ENCODE measurements at places on chromosomes 4 and X. TPM values are rescaled to one million over a fixed set of nuclear protein-coding genes. Genes with fewer than 3 reads are reported as not detected.

DNA sequence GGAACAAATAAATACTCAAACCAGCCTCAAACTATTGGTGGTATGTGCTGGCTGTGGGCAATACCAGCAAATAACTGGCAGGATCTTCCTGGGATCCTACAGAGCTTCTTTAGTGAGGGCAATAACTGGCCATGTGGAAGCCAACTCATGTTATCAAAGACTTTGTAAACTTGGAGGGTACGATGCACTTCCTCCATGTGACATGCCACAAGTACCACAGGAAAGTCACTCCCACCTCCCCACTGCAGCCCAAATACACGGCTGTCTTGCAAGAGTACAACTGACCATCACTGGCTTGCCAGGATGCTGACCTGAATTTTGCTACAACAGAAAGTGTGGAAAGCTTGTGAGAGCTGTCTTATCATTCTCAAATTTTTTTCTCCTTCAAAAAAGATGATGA, 93.3 kb upstream of the MAML3 start:
- H3K4me3 ChIP-seq: no peak overlapping the region
- no peaks in the 10 kb centered on the region for H3K36me3 ChIP-seq
- peaks cover 32% of the 10 kb centered on the region for H3K4me1 ChIP-seq
- H3K27ac ChIP-seq: no peak overlapping the region

The WDR1 gene
- 501 TPM for total RNA-seq

- peaks cover 14% of the 10 kb centered on the region for H3K4me1 ChIP-seq
- no peak overlapping the region for H3K27ac ChIP-seq
- no peak for DNase-seq
- no peak overlapping the region for H3K4me3 ChIP-seq
- H3K36me3 ChIP-seq: no peaks in the 10 kb centered on the region
- no peaks in the 10 kb centered on the region for H3K27me3 ChIP-seq
These were observed 50.9 kb downstream of the ABCG2 start for GRCh38 chr4:88107406-88108107.

- H3K27me3 ChIP-seq: no peaks in the 10 kb centered on the region
- H3K4me1 ChIP-seq: no peaks in the 10 kb centered on the region
- H3K27ac ChIP-seq: no peak overlapping the region
- no peaks in the 10 kb centered on the region for H3K36me3 ChIP-seq
These were observed 11.2 kb upstream of the PLAC8 start for GRCh38 chr4:83125738-83126141.

The VEGFC gene
- total RNA-seq: 0.92 TPM

DNA sequence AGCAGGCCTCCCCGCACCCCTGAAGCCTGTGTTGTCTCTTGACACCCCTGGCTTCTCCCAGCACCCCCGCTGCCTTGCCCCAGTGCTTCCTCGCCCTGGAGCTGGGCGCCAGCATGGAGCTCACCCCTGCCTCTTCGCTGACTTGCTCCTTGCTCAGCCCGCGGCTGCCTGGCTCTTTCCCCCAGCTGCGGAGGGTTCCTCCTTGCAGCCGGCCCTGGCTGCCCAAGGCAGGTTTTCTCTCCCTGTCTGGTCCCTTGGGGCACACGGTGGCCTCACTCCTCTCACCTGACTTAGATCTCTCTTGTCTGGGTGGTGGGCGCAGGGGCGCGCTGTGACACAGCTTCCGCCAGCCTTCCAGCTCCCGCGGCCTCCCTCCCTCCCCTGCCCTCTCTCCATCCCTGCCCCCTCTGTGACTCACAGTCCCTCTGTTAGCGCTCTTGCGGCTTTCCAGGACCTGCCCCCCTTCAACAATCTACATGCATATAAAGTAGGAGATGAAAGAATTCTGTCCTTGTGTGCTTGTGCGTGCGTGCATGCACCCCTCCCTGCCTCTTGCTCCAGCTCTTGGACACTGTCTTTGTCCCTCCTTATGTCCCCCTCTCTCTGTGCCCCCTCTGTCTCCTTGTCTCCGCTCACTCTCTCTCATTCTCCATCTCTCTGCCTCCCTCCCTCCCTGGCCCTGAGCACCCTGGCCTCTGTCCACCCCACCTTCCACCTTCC, 2.2 kb downstream of the PLXNB3 start:
- no peak overlapping the region for H3K4me3 ChIP-seq
- H3K36me3 ChIP-seq: no peaks in the 10 kb centered on the region
- DNase-seq: no peak
- H3K27me3 ChIP-seq: peaks cover 3% of the 10 kb centered on the region

DNA sequence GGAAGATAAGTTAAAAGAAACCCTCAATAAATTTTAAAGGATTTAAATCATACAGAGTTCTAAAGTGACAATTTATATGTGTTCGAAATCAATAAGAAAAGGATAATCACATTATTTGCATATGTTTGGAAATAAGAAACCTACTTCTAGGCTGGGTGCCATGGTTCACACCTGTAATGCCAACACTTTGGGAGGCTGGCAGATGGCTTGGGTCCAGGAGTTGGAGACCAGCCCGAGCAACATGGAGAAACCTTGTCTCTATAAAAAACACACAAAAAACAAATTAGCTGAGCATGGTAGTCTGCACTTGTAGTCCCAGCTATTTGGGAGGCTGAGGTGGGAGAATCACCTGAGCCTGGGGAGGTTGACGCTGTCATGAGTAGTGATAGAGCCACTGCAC, 8.1 kb upstream of the SAP30 start:
- H3K4me1 ChIP-seq: peaks cover 16% of the 10 kb centered on the region
- H3K36me3 ChIP-seq: peaks cover 6% of the 10 kb centered on the region
- DNase-seq: no peak

DNA sequence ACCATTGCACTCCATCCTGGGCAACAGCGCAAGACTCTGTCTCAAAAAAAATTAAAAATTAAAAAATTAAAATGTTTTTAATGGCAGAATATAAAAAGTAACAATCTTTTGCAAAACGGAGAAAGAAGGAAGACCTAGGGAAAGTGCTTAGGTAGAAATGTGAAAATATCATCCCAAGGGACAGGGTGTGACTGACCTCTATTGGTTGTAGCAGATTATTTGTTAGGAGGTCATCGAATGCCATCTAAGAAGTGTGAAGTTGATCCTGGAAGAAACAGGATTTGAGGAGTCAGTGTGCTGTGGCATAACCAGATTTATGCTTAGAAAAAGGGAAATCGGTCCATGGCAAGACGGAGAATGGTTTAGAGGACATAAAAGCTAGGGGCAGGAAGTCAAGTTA, 18.1 kb upstream of the C4orf36 start:
- H3K36me3 ChIP-seq: no peaks in the 10 kb centered on the region
- no peaks in the 10 kb centered on the region for H3K4me1 ChIP-seq
- no peak for DNase-seq
- no peak overlapping the region for H3K27ac ChIP-seq

The HPSE gene
- total RNA-seq: 41.0 TPM
